ENCODE measurements at places on chromosomes 16 and 17.

DNA sequence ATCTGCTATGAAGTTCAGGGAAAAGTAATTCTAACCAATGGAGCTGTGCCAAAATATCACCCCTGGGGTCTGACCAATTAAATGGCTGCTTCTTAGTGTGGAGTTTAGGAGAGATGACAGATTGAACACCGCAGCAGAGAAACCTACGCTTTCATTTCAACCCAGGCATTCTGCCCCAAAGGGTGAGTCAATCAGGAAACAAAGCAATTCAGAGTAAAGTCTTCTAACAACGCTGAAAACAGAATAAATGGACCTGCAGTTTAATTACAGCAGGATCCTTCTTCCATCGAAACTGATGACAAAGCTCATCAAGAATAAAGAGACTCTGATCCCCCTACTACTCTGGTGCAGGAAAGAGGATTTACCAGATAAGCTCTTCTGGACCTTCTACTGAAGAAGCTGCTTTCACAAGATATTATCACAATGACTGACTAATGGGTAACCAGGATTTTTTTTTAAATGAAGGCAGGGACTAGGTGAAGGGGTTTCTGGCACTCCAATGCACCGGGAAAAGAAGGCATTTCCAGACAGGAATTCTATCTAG is 16.7 kb downstream of the RFFL start:
- peak; percentile 62 for DNase-seq

GRCh38 chr17:34670618-34671017 is 91.2 kb downstream of the TMEM132E start:
- no peak for DNase-seq

DNA sequence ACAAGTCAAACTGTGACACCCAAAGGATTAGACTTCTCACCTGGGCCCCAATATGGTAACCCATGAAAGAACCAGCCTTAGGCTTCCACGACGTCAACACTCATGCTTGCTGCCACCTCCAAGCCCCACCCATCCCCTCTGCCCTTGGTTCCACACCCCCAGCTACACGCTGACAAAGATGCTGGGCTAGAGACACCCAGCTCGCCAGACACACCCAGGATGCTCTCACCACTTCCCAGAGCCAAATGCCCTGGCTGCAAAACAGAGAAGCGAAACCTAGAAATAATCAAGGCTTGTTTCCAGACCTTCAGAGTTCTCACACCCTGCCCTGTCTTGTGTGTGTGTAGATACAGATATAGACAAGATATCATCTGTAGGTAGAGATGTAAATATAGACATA is 26.0 kb upstream of the ADCY9 start:
- no peak for DNase-seq

GRCh38 chr17:42183741-42184711 is 1.2 kb downstream of the HCRT start:
- peak; percentile 88 for DNase-seq

All from stimulated activated CD8-positive, alpha-beta memory T cell treated with anti-CD3 and anti-CD28 coated beads, Interleukin-4, amount 100 ng/mL, for 48 hours (primary cell).